Activated CD4-positive, alpha-beta T cell treated with anti-CD3 and anti-CD28 coated beads for 4 hours (primary cell): ENCODE measurements at places on chromosomes 4 and X.

GRCh38 chrX:23811108-23811651 lies 28.2 kb downstream of the SAT1 start:
- no peak for DNase-seq

DNA sequence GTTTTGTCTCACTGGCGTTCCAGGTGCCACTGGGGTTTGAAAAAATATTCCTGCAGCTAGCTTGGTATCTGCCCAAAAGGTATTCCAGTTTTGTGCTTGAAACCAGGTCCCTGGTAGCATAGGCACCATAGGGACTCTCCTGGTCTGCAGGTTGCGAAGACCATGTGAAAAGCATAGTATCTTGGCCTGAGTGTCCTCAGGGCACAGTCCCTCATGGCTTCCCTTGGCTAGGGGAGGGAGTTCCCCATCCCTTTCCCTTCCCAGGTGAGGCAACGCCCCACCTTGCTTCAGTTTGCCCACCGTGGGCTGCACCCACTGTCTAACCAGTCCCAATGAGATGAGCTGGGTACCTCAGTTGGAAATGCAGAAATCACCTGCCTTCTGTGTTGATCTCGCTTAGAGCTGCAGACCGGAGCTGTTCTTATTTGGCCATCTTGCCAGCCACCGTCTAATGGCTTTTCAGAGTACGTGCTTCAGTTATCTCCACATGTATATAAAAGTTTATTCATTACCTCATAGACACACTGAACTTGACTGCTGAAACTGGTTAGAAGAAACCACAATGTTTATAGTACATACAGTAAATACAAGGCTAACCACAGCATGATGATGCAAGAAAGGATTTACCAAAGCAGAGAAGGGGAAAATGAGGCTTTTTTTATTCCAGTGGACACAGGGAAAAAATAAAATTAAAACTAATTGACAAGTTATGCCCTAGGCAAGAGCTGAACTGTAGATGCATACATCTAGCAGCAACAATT lies 10.6 kb downstream of the PBDC1 start:
- DNase-seq, result no peak

DNA sequence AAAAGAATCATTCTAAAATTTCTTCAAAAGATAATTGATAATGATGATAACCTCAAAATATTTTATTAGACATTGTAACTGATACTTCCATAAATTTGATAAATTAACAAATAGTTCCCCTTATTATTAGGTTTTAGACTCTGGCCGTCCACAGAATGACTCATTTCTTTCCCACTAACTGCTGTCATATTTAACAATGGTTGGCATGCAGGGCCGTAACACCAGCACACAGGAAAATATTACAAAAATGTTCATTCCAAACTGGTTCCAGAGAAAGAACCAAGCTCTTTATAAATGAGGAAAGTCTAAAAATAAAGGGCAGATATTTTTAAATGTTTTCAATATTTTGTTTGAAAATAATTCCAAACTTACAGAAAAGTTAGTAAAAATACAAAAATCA lies 28.2 kb downstream of the WDFY3 start:
- no peak for DNase-seq

DNA sequence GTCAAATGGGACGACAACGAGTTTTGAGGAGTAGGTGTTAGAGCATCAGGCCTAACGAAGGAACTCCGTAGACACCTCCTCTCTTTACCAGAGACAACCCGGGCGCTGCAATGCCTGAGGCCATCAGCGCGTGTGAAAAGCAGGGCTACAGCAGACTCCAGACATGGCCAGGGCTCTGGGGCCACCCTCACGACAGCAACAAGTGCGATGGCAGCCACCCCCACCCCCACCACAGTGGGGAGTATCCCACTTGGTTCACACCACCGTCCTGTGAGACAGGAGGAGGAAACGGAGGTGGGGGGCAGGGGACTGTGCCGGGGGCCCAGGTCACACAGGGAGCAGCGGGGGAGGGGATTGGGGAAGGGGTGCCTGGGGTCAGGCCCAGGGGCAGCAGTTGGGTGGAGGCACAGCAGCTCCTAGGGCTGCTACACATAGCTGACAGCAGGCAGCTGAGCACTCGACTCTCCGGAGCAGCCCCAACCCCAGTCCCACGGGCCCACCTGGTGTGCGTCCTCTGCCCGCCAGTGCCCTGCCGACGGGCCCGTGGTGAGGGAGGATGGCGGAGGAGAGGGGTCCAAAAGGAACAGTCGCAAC lies 8.5 kb downstream of the LRPAP1 start:
- no peak for DNase-seq

DNA sequence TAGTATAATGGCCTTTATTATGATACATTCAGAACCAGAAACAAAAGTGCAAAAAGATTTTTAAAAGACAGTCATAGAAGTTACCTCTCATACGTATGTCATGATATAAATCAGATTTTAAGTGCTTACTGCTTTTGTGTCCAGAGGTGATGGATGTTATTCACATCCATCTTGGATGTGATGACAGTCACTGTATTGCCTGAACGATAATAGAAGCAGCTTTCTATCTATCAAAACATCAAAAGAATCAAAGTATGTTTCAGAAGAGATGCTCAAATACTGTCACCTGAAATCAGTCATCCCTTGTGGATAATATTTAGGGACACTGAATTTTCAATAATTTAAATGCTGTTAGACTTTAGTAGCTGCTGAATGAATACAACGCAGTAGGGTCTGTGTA lies 26.8 kb upstream of the IL21 start:
- no peak for DNase-seq

DNA sequence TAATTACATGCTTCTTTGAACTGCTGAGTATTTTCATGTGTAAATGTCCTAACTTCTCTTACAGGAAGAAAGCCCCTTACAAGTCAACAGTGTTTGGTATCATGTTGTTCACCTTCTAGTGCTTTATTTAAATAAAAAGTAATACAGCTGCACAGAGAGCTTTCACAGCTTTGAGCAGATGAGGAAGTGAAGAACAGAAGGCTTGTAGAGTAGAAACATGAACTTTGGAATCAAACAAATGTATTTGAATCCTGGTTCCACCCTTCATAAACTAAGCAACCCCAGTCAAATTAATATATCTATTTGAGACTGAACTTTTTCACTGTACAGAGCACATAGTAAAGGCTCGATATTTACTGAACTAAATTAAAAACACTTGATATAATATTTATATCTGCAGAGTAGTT lies 120.5 kb downstream of the CAMK2D start:
- no peak for DNase-seq

DNA sequence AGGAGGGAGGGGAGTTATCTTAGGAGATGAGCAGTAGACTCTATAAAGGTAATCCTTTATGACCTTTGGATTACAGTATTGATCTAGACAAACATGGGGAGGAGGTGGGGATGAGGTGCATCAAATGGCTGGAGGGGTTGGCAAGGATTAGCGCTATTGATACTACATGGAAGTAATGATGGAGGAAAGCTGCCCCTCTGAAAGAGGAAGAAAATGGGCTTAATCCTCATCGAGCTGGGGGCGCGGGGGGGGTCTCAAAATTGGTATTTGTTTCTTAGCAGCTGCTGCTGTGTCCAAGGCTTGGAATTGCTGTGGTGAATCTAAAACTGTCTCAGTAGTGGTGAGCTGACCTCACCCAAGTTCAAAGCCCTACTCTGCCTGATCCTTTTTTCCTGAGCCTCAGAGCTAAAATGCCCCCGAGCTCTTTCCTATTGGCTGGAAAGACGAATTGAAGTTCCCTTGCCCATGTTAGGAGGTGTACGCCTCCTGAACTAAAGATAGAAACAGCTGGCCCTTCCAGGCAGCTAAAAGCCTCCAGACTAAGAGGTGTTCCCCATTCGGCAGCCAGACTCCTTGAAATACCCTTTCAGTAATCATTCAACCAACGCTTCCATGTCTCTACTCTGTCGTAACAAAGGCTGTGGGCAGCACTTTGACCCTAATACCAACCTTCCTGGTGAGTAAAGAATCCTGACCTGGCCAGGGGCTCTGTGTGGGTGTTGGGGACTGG lies at the start of gene ITGB1BP2:
Gene ITGB1BP2 (plus strand): TSS at position 556 of the 730 bp plus-strand sequence. CDS start 57 bp downstream, at position 613.
- no peak for DNase-seq

DNA sequence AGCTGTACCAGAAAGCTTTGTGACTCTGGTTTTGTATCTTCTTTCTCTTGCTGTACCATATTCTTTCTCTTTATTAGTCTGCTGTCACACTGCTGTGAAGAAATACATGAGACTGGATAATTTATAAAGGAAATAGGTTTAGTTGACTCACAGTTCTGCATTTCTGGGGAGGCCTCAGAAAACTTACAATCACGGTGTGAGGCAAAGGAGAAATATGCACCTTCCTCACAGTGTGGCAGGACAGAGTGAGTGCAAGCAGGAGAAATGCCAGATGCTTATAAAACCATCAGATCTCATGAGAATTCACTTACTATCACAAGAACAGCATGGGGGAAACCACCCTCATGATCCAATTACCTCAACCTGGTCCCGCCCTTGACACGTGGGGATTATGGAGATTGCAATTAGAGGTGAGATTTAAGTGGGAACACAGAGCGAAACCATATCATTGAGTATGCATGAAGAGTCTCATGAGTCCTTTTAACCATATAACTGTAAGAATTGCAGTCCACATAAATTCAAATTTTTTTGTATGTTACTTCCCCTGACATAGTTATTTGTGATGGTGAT lies 67.4 kb upstream of the INPP4B start:
- no peak for DNase-seq

GRCh38 chr4:158605393-158605792 lies 66.3 kb downstream of the C4orf46 start:
- no peak for DNase-seq

GRCh38 chr4:112031712-112032328 lies 113.4 kb upstream of the FAM241A start:
- DNase-seq, result no peak

DNA sequence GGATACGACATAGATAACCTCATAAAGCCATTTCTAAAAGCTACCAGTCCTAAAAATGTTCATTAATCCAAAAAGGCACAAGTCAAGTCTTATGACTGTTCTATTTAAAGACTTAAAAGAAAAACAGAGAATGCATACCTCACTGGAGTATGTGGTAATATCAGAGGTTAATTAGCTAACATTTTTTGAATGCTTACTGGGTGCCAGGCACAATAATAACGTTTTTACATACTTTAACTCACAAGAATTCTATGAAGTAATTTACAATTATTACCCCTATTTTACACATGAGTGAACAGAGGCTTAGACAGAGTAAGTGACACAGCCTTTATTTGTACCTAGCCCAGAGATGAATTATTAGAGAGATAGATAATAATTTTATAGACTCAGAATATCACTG lies 207.5 kb downstream of the PDGFC start:
- DNase-seq, result no peak
